ENCODE measurements at places on chromosomes 5 and 9. TPM values are rescaled to one million over a fixed set of nuclear protein-coding genes. Genes with fewer than 3 reads are reported as not detected.

The TDRD7 gene
- 9.8 TPM for total RNA-seq

The FAM78A gene
- 0.72 TPM for total RNA-seq

The NOP16 gene
- 39.5 TPM for total RNA-seq

The PKD2L2 gene
- total RNA-seq: not detected

The SLC34A1 gene
- total RNA-seq: 0.60 TPM

The HEMGN gene
- not detected for total RNA-seq

The PCDH12 gene
- total RNA-seq: 0.40 TPM

The NANS gene
- 35.6 TPM for total RNA-seq

The SSBP2 gene
- 26.7 TPM for total RNA-seq

The ZNF879 gene
- total RNA-seq: 1.2 TPM

The PFN3 gene
- not detected for total RNA-seq

The EIF4EBP3 gene
- 20.7 TPM for total RNA-seq

The CTXN3 gene
- total RNA-seq: 0.24 TPM
